Fibroblast of skin of right quadriceps (primary cell): ENCODE measurements at places on chromosomes 13 and 19.
A peak's percentile ranks its signal among the peaks of the same experiment; 100 is the strongest.

DNA sequence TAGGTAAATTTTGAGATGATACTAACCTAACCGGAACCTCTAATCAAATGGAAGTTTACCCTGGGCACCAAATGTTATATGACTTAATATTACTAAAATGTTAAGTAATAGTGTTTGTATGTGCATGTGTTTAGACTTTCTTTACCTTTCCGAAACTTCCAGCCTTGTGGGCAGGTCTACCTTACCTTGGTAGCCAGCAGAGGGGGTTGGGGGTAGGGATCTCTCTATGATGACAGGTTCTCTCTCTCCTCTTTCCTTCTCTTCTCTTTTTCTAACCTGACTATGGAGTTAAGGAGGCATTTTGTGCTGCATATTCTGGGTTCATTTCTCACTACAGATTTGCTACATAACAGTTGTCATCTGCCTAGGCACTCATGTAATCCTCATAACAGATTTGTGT lies 6.8 kb upstream of the FRY start:
- no peak for DNase-seq

- no peak for DNase-seq
Observed at GRCh38 chr13:100789025-100789424, 114.4 kb upstream of the TMTC4 start.

- DNase-seq, result no peak
Observed at GRCh38 chr13:71801781-71802180, 65.2 kb downstream of the DACH1 start.

- DNase-seq, result peak; percentile 94
Observed at GRCh38 chr13:93151277-93151676, 75.3 kb upstream of the GPC6 start.

DNA sequence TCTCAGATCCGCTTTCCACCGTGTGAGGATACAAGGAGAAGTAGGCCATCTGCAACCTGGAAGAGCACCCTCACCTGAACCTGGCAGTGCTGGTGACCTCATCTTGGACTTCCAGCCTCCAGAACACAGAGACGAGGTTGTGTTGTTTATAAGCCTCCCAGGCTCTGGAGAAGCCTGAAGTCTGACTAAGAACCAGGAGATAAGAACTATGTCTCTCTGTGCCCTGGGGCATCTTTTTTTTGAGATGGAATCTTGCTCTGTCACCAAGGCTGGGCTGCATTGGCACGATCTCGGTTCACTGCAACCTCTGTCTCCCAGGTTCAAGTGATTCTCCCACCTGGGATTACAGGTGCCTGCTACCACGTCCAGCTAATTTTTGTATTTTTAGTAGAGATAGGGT lies 14.5 kb downstream of the FCGBP start:
- no peak for DNase-seq

DNA sequence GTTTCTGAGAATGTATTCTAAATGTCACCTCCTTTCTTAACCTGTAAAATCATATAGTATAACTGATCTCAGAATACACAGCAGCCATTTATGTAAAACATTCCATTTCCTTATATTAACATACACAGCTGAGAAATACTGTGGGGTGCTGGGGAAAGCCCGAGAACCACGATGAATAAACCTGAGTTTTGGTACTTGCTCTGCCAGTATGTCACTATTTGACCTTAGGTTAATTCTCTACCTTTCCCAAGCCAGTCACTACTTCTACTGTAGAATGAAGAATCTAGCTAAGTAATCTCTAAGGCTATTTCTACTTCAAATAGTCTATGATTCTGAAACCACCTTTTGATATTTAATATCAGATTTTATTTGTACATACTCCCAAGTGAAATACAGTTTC lies 173.7 kb downstream of the TBC1D4 start:
- DNase-seq, result no peak

GRCh38 chr13:79943346-79944023 lies 397.4 kb downstream of the SPRY2 start:
- no peak for DNase-seq

- DNase-seq, result no peak
Observed at GRCh38 chr13:31880851-31881494, 141.6 kb downstream of the RXFP2 start.

- peak; percentile 59 for DNase-seq
Observed at GRCh38 chr19:45402298-45403061, 2.4 kb downstream of the PPP1R13L start.

GRCh38 chr13:31631746-31632145 lies 107.6 kb upstream of the RXFP2 start:
- no peak for DNase-seq

GRCh38 chr13:111129465-111130115 lies 14.5 kb downstream of the ARHGEF7 start:
- DNase-seq, result no peak

- no peak for DNase-seq
Observed at GRCh38 chr13:64938660-64939059, 2291.5 kb downstream of the PCDH9 start.

DNA sequence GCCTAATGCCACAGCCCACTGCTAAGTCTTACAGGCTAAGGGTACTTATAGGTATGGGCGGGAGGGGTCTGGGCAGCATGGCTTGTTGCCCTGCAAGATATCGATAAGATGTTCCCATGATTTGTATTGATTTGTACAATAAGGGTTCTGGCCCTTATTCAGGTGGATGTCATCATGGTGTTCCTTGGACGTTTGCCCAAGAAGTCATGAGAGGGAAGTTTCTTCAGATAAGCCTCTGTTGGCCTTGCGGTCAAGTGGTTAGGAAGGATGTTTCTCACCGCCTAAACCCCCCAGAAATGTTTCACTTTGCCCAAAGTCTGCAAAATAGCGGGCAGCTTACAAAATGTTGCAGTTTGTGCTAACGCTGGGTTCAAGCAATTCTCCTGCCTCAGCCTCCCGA lies 7.3 kb downstream of the PARP4 start:
- no peak for DNase-seq

DNA sequence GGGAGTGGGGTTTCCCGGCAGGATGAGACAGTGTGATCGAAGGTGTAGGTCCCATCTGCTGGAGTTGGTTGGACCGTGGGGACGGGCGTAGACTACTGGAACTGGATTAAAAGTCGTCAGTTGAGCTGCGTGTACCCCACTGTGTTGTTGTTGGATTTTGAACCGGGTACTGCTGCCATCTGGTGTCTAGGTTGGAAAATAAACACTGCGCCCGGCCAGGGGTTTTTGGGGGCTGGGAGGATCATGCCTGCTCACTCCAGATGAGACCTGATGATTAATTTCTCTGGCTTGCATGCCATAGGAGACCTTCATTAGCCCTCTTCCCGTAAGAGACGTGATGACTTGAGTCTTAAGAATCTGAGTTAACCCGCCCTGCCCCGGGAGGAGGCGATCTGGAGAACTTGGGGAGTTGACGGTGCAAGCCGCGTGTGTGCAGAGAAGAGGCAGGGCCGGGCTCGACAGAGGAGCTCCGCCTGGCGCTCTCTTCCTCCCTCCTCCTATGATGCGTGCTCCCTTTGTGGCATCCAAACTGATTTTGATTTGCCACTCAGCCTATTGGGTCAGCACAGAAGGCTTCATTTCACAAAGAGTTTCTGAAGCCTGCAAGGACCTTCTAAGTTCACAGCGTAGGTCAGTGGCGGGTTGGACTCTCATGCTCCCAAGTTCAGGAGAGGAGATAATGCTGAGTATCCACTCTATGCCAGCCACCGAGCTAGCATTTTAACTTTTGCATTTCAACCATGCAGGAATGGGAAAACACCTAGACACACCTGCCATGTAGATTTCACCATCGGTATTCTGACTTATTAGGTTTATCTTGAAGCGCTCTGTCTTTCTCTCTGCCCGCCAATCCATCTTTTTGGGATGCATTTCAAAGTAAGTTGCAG lies 2.7 kb downstream of the UHRF1 start:
- peak; percentile 100 for DNase-seq

GRCh38 chr13:102141625-102142472 lies 260.0 kb downstream of the FGF14 start:
- DNase-seq, result peak; percentile 9

DNA sequence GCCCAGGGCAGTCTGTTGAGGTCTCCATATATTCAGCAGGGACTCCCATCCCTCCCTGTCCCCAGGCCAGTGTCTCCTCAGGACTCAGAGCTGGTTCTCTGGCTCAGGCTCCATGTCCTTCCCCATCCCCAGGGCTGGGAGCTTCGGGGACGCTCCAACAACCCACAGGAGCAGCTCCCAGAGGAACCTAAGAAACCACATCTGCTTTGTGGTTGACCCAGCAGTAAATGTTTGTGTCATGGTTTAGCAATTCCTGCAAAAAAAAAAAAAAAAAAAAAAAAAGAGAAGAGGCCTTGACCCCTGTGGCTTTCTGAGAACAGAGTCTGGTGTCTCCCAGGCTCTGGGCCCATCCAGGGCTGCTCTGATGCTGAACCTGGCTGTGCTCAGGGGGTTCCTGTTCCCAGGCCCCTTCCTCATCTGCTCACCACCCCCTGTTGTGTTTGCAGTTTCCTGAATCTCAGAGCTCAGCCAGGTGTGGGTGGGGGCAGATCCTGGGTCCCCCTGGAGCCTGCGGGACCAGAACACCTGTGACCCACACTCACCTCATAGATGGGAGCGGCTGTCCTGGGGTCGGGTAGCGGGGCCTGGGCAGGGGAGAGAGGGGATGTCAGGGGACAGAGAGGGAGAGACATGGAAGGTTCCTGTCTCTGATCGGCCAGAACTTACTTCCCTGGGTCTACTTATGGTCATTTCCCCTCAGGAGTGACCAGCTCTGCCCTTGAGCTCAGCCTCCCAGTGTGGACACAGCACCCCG lies 25.2 kb upstream of the CEACAM1 start:
- DNase-seq, result peak; percentile 52

DNA sequence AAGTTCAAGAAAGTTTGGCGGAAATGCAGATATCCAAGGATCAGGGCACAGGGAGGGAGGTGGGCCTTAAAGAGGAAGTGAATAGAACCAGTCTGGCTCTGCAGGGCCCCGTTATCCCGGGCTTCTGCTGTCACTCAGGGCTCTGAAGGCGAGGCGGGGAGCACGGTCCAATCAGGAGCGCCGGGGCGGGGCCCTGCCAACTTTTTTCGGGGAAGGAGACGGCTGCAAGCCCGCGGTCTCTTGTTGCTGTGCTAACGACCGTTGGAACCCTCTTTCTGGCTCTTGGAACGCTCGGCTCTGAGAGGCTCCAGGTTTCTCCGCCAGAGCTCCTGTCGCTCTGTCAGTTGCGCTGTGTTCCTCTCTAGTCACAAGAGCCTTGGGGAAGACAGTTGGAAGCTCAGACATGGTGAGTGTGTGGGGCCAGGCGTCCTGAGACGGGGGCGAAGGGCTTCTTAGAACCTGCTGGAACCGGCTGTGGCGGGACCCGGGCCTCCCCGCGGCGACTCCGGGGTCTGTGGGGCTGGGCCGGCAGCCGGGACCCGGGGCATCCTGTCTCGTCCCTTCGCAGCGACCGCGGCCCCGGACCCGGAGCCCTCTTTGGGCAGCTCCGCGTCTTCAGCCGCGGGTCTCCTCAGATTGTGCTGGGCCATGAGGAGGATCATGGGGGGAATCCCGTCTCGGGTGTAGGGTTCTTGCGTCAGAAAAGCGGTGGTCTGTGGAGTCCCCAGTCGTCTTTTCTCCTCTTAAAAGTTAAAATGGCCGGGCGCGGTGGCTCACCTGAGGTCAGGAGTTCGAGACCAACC lies 27.7 kb downstream of the ZNF844 start:
- DNase-seq, result peak; percentile 91

- DNase-seq, result no peak
Observed at GRCh38 chr13:44048326-44048725, 168.6 kb downstream of the LACC1 start.

DNA sequence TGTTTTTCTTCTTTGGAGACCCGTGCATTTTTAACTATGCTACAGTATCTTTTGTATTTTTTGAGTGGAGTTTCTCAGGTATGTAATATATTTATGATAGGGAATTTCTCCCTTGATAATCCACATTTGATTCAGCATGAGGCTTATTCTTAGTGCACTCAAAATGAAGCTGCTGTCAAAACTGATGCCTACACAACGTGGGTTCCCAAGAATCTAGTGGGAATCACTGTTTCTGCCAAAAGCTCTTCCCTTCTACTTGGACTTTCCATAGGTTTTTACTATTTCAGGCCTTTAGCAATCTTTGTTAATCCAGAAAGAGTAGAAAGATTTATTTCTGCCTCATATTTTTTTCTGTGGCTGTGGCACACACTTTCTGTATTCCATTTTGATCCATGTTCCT lies 1003.7 kb downstream of the SLITRK5 start:
- DNase-seq, result no peak

DNA sequence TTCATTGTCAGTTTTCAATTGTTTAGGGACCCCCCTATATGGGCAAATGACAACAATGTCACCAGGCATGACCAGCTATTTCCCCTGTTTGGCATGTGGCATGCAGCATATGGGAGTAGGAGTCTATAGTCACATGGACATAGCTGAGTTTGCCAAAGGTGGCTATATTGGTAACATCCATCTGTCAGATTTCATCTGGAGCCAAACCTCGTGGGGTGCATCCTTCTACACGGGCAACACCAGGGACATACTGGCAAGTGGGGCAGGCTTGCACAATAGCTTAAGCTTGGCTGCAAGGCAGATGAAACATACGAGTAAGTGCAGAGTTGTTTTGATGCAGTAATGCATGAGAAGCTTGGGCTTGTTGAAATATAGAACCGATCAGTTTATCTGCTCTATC lies 24.5 kb upstream of the ZNF816 start:
- no peak for DNase-seq

DNA sequence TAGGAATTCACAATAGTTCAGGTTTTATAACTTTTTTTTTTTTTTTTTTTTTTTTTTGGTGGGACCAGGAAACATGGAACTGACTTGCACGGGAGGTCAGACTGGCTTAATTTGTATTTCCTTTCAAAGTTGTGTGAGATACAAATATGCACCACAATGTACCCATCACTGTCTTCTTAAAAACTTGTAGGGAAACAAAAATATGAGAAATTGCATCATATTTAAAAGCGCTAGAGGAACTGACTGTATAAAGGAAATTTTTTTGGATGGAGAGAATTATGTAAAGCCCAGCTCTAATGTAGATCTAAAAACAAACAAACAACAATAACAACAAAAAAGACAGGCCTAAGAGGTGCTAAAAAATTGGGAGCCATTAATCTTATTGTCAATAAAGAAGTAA lies 246.5 kb downstream of the DCT start:
- no peak for DNase-seq

DNA sequence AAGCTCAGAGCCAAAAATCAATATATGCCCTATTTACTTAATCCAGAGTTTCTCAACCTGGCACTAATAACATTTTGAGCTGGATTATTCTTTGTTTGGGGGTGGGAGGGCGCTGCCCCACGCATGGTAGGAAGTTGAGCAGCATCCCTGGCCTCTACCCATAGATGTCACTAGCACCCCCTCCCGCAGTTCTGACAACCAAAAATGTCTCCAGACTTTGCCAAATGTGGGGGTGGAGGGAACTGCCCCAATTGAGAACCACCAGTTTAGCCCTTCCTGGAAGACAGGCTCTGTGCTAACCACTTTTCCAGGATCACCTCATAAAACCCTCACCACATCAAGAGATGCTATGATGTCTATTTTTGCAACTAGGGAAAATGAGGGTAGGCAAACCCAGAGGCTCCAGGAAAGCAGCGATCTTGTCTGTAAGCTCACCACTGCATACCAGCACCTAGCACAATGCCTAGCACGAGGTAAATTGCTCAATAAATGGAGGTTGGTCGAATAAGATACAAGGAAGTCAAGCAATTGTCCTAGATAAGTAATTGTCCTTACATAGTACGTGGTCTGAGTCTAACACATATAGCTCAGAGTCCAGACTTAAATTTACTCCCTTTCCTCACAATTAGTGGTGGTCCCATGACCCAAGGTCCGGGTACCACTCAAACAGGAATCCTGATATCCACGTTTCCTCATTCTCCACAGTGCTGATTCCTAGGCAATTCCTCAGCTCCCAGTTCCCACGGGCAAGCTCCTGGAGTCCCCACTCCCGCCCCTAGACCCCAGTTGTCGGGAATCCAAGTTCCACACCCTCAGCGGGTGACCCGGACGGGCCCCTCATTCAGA lies 892 bp downstream of the TRIR start:
- peak; percentile 60 for DNase-seq

- DNase-seq, result peak; percentile 57
Observed at GRCh38 chr13:74625541-74625940, 491.3 kb upstream of the KLF12 start.
